ENCODE measurements at places on chromosomes 6 and 20.

DNA sequence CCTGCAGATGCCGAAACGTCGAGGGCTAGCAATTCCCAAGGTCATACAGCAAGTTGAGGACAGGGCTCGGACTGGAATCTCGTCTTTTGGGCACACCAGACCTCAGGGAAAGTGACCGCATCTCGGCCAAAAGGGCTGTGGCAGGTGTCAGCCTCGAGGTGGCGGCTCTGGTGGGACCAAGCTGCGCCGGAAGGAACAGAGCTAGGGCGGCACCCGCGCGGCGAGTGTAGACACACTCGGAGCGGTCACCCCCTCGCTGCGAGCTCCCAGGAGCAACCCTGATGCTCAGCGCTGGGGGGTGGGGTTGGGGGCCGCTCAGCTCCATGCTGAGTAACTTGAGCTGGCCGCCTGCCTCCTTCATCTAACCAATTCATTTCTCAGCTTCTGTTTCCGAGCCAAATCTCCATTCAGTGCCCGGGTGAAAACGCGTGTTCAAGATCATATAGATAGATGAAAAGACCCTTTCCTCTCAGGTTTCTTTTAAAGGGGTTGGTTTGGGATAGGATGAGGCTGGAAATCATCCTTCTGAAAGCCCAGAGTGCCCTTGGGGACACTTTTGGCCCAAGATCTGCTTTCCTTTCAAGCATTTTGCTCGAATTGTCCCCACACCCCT lies 2.2 kb upstream of the TUBB2B start:
- DNase-seq: no peak

- no peak for DNase-seq
Observed at GRCh38 chr20:57280221-57280620, 13.8 kb upstream of the BMP7 start.

- DNase-seq: no peak
Observed at GRCh38 chr6:167279766-167280446, 11.2 kb upstream of the UNC93A start.

DNA sequence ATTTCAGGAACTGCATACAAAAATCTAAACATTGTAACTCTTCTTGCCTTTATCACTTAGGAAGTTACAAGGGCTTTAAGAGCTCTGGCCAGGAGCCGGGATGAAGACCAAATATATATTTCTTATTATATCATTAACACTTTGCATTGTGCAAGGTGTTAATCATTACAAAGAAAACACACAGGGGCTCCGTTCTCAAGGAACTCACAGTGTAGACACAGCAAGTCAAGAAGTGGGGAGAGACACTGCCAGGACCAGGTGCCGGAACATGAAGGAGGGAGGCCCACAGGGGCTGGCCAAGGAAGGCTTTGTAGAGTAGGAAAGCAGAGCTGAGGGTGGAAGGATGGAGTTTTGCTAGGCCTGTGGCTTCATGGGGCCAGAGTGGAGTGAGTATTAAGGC lies 17.4 kb downstream of the ITPR3 start:
- DNase-seq: no peak

- no peak for DNase-seq
Observed at GRCh38 chr6:20215310-20215709, 3.0 kb upstream of the MBOAT1 start.
